ENCODE measurements at places on chromosomes 7 and 10.

DNA sequence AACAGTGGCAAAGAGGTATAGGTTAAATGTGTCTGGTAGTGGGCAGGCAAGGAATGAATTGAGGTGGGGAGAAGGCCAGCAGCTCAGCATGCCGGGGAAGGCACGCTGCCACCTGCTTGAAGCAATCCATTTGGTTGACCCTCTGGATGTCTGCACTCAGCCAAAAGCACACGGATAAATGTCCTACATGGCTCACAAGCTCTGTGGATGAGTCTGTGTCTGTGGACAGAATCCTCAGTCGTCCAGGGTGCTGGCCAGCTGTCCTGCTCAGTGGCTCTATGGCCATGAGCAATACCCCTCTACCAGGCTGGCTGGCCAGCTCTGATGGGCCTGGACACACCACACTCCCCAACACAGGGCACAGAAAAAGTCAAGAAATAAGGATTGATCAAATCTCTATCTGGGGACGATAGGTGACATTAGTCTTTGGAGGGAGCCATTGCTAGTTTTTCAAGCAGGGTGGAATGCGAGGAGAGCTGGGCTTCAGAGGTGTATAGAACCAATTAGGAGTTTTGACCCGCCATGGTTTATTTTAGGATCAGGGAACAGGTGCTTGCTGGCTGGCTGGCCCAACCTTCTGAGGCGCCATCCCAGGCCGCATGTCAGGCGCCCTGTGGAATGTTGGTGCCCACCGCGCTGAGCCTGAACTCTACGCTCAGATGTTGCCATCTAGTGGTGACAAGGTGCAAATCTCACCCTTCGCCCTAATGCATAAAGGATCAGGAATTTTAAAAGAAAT is 493.4 kb downstream of the TNS3 start:
- peak; percentile 69 for DNase-seq
- peaks cover 26% of the 10 kb centered on the region for H3K4me1 ChIP-seq
- no peak overlapping the region for H3K27ac ChIP-seq
- H3K36me3 ChIP-seq, result no peaks in the 10 kb centered on the region

DNA sequence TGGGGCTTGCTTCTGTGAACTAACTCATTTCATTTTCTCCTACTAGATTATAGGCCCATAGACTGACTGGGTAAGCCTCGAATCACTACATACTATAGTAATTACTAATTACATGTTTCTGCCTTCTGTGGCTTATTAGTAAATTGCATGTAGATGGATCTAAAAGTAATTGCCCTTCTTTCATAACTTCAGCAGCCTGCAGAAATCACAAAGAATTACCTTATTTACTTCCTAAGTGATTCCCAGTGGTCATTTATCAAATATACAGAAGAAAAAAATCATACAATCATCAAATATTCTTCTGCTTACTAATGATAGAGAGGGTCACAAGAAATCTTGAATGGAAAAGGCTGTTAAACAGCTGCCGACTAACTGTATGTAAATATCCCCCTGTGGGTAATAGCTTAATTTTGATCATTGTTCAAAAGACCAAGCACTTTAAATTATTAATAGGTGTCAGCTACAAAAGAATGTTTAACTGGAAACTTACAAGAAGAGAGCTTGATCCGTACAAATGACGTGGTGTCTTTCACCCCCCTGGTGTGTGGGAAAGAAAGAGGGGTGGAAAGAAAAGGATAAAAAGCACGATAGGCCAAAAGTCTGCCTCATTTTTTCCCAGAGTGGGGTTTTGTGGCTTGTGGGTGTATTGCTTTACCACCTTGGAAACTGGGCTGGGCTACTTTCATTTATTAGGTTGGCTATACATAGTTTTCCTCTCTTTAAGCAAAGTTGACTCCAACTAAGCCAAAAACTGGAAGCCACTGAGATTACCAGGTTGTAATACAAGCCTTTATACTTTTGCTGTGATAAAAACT is 361.8 kb upstream of the ZMIZ1 start:
- no peak for DNase-seq
- H3K36me3 ChIP-seq, result no peaks in the 10 kb centered on the region
- H3K27me3 ChIP-seq, result peaks cover 8% of the 10 kb centered on the region
- H3K4me3 ChIP-seq, result no peak overlapping the region
- peaks cover 6% of the 10 kb centered on the region for H3K4me1 ChIP-seq
- H3K27ac ChIP-seq, result peak overlapping the region; percentile 53

DNA sequence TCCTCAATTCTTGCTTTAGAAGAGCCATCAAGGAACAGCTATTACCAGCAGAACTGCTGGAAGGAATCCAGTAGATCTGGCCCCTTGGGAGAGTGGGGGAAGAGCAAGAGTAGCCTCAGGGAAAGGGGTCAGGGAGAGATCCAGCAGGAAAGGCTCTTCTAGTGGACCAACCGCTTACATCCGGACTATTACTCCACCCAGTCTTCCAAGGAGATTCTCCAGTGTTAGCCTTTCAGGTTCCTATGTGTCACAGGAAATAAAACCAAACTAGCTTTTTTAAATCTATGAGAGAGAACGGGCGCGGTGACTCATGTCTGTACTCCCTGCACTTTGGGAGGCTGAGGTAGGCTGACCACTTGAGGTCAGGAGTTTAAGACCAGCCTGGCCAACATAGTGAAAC is 34.3 kb downstream of the TET1 start:
- peak; percentile 84 for DNase-seq
- peaks cover 4% of the 10 kb centered on the region for H3K4me1 ChIP-seq
- no peaks in the 10 kb centered on the region for H3K27me3 ChIP-seq
- H3K27ac ChIP-seq, result no peak overlapping the region
- H3K36me3 ChIP-seq, result no peaks in the 10 kb centered on the region
- H3K4me3 ChIP-seq, result no peak overlapping the region

DNA sequence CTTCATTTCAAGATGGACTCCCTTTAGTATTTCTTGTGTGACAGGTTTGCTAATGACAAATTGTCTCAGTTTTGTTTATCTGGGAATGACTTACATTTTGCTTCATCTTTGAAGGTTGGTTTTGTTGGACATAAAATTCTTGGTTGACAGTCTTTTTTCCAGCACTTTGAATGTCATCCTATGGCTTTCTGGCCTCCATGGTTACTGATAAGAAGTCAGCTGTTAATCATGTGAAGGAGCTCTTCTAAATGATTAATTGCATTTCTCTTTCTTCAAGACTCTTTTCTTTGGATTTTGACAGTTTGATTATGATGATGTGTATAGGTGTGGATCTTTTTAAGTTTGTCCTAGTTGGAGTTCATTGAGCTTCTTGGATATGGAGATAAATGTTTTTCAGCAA is 26.9 kb upstream of the HHEX start:
- H3K4me3 ChIP-seq, result no peak overlapping the region
- H3K27me3 ChIP-seq, result no peaks in the 10 kb centered on the region
- H3K36me3 ChIP-seq, result no peaks in the 10 kb centered on the region
- H3K4me1 ChIP-seq, result no peaks in the 10 kb centered on the region
- H3K27ac ChIP-seq, result no peak overlapping the region
- no peak for DNase-seq

- H3K27ac ChIP-seq, result no peak overlapping the region
- peak; percentile 25 for DNase-seq
- no peak overlapping the region for H3K4me3 ChIP-seq
- H3K27me3 ChIP-seq, result no peaks in the 10 kb centered on the region
Observed at GRCh38 chr7:143299840-143300239, 11.7 kb downstream of the CASP2 start.

DNA sequence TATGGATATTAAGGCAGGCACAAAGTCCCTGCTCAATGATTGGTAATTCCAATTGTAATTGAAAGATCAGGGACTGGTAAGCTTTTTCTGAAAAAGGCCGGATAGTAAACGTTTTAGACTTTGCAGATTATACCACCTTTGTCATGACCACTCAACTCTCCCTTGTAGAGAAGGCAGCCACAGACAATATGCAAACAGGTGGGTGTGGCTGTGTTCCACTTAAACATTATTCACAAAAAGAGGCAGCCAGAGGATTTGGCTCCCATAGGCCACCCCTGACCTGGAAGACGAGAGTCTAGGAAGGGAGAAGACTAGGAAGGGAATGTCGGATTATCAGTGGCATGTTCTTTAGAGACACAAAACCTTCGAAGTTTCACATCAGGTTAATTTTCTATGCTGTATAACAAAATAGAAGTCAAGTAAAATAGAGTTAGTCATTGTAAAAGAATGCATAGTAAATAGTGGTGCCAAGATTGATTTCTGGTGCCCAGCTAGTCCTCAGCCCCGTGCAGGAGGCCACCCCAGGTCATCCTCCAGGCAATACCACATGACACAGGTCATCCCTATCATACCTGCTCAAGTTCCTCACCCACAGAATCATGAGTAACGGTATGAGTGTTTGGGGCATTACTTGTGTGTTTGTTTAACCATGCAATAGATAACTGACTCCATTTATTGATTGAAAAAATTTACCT is 193.8 kb downstream of the PLPP4 start:
- DNase-seq, result no peak
- H3K27me3 ChIP-seq, result no peaks in the 10 kb centered on the region
- no peaks in the 10 kb centered on the region for H3K36me3 ChIP-seq
- H3K27ac ChIP-seq, result no peak overlapping the region

GRCh38 chr7:99380032-99380822 is 5.7 kb downstream of the ARPC1B start:
- peaks cover 42% of the 10 kb centered on the region for H3K4me1 ChIP-seq
- H3K27ac ChIP-seq, result peak overlapping the region; percentile 80
- no peaks in the 10 kb centered on the region for H3K27me3 ChIP-seq
- peak; percentile 29 for DNase-seq

DNA sequence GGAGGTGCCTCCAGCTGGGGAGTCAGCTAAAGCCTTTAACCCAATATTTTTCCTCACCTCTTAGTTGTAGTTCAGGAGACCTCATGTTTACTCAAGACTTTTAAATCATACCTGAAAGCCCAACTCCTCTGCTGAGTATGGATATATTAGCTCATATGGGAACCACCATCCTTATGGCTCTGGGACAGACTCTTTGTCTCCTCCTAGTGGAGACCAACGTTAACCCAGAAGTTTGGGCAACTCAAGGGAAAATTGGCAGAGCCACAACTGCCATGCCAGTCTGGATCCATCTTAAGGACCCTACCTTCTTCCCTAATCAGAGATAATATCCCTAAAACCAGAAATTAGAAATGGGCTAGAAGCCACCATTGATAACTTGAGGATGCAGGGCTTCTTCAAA is 80.8 kb downstream of the TMEM106B start:
- H3K4me1 ChIP-seq, result peaks cover 2% of the 10 kb centered on the region
- no peak overlapping the region for H3K27ac ChIP-seq
- no peak overlapping the region for H3K4me3 ChIP-seq
- DNase-seq, result peak; percentile 5
- no peaks in the 10 kb centered on the region for H3K27me3 ChIP-seq

- no peak overlapping the region for H3K4me3 ChIP-seq
- H3K4me1 ChIP-seq, result no peaks in the 10 kb centered on the region
- DNase-seq, result no peak
Observed at GRCh38 chr10:111750165-111750849, 433.3 kb downstream of the GPAM start.

DNA sequence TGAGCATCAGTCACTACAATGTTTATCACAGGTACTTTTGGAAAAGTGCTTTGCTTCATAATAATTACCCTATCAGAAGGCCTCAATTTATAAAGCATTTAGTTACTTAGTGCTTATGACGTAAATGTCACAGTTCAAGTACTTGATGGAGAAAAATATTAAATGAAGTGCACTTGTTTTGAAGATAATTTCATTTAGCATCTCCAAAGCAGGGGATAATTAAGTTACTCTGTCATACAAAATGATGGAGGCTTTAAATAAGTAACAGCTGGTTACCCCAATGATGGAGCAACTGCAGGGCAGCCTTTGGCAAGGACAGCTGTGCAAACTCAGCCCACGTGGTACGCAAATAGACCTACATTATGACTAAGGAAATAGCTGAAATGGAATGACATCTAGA is 768.8 kb downstream of the GRM8 start:
- no peak overlapping the region for H3K4me3 ChIP-seq
- no peak overlapping the region for H3K27ac ChIP-seq
- no peaks in the 10 kb centered on the region for H3K36me3 ChIP-seq
- DNase-seq, result no peak
- H3K4me1 ChIP-seq, result no peaks in the 10 kb centered on the region
- no peaks in the 10 kb centered on the region for H3K27me3 ChIP-seq

GRCh38 chr10:48496831-48497779 is 107.8 kb downstream of the ARHGAP22 start:
- H3K4me1 ChIP-seq, result peaks cover 15% of the 10 kb centered on the region
- DNase-seq, result peak; percentile 69
- no peak overlapping the region for H3K27ac ChIP-seq
- no peaks in the 10 kb centered on the region for H3K27me3 ChIP-seq
- H3K4me3 ChIP-seq, result no peak overlapping the region

DNA sequence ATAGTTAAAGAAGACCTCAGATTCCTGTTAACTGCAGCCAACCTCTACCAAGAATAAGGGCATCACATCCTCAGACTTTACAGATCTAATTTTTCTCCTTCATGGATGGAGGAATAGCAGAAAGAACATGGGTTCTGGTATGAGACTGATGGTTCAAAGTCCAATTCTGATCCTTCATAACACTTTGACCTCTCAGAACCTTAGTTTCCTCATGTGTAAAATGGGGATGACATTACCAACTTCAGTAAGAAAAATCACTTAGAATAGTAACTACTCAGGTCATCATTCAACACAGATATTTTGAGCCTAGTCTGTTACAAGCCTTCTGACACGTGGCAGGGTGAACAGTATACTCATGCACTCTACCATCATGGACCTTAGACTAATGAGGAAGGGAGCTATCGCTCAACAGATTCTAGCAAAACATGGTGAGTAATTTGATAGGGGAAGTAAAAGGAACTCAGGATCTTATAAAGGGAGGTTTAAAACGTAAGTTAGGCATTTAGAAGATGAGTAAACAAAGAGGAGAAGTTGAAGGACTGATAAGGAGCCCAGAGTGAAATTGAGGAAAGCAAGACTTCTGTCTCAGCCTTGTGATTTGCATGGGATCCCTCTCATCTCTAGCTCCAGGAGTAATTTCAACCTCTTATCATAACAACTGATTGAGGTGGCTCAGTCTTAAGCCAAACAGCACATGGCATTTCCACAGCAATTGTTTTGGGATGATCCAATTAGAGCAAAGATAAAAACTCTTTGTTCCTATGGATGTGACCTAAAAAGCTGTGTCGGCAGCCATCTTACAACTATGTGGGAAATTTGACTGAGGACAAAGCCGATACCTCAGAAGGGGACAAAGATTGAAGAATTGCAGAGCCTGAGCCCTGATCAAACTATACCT is 69.2 kb upstream of the TCF7L2 start:
- no peak overlapping the region for H3K4me3 ChIP-seq
- DNase-seq, result no peak
- no peaks in the 10 kb centered on the region for H3K27me3 ChIP-seq
- no peak overlapping the region for H3K27ac ChIP-seq
- no peaks in the 10 kb centered on the region for H3K36me3 ChIP-seq
- H3K4me1 ChIP-seq, result no peaks in the 10 kb centered on the region

GRCh38 chr7:72441791-72442190 is 29.7 kb upstream of the CALN1 start:
- DNase-seq, result no peak
- H3K4me3 ChIP-seq, result no peak overlapping the region
- H3K4me1 ChIP-seq, result no peaks in the 10 kb centered on the region
- peaks cover 22% of the 10 kb centered on the region for H3K27me3 ChIP-seq
- no peaks in the 10 kb centered on the region for H3K36me3 ChIP-seq
- H3K27ac ChIP-seq, result no peak overlapping the region

All from mesenchymal stem cell (in vitro differentiated cells and primary cell).